ENCODE measurements at places on chromosomes 7 and 10. TPM values are rescaled to one million over a fixed set of nuclear protein-coding genes. Genes with fewer than 3 reads are reported as not detected.

DNA sequence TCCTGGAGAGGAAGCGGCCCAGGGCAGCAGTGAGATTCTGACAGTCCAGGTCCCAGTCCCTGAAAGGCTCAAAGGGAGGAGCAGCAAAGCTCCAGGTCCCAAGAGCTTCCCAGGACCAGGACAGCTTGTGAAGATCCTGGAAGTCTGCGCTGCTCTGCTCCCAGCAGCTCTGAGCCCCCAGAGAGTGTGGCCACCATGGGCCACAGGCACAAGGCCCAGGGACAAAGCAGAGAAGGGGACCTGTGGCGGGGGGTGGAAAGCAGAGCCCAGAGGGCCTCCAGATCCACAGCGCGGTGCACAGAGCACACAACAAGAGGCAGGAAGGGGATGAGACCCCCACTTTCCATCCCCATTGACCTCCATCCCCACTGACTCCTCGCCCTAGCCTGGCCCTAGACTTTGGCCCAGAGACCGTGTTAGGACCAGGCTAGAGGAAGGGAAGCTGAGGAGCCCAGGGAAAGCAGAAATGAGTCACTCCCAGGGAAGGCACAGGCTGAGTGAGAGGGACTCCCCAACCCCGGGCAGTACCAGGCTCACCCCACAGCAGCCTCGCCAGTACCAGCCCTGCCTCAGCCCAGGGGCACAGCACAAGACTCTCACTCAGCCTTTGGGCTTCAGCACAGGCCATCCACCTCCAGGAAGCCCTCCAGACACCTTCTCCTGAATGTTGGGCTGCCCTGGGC, 75.5 kb downstream of the GRID1 start:
- no peak for DNase-seq

DNA sequence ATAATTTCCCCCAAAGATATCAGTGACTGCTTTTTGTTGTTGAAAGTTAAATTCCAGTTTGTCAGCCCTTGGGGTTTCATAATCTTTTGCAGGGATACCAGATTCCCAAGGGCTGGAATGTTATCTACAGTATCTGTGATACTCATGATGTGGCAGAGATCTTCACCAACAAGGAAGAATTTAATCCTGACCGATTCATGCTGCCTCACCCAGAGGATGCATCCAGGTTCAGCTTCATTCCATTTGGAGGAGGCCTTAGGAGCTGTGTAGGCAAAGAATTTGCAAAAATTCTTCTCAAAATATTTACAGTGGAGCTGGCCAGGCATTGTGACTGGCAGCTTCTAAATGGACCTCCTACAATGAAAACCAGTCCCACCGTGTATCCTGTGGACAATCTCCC, 3.2 kb downstream of the CYP26A1 start:
- no peak for DNase-seq

GRCh38 chr7:125363873-125364272, 434.2 kb upstream of the POT1 start:
- DNase-seq, result peak; percentile 6

DNA sequence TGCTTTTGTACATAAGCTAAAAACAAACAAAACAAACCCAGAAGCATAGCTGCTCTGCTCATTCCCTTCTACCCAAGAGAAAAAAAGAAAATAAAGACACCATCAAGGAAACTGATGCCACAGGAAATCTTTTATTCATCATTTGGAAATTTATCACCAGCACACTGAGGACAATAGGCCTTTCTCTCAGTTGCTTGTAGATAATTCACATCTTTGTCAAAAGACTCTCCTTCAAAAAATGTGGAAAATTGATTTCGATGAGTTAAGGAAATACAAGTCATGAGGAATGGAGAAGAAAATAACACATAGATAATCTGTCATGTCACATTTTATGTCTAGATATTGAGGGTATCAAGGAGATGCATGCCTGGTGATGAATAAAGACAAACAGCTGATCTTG, 53.5 kb downstream of the ZNF37A start:
- no peak for DNase-seq

DNA sequence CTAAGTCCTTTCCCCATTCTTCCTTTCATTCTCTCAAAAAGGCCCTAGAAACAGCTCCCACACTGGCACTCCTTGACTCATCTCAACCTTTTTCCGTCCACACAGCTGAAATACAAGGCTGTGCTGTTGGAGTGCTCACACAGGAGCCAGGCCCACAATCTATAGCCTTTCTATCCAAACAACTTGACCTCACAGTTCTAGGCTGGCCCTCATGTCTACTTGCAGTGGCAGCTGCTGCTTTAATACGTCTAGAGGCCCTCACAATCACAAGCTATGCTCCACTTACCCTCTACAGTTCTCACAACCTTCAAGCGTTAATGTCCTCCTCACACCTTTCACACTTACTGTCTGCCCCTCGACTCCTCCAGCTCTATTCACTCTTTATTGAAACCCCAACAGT, 12.0 kb upstream of the LRRC61 start:
- no peak for DNase-seq

DNA sequence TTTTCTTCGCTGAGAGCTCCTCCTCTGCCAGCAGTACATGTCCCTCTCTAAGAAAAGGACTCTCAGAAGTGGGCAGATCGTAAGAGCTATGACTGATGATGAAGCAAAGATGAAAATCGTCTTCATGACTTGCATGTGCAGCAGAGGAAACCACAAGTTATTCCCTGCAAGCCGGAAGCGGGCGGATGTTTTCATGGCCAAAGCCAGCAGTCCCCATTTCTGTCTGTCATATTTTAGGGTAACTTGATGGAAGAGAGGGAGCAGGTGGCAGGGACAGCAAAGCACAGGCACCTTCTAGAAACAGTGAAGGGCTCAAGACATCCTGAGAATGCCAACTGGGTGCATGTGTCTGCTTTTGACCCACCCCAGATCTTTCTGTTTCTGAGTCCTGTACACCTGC, 19.9 kb downstream of the KLF6 start:
- no peak for DNase-seq

GRCh38 chr7:111223802-111224253, 132.9 kb downstream of the LRRN3 start:
- no peak for DNase-seq

DNA sequence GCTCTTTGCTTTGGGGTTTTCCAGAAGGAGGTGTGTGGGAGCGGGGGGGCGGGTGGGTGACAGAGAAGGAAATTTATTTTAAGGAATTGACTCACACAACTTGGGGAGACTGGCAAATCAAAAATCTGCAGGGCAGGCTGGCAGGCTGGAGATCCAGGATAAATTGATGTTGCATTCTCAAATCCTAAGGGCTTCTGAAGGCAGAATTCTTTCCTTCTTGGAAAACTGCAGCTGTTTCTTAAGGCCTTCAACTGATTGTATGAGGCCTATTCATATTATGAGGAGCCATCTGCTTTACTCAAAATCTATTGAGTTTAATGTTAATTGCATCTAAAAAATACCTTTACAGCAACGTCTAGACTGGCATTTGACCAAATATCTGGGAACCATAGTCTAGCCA, 1528.8 kb upstream of the LRRTM3 start:
- DNase-seq, result no peak

DNA sequence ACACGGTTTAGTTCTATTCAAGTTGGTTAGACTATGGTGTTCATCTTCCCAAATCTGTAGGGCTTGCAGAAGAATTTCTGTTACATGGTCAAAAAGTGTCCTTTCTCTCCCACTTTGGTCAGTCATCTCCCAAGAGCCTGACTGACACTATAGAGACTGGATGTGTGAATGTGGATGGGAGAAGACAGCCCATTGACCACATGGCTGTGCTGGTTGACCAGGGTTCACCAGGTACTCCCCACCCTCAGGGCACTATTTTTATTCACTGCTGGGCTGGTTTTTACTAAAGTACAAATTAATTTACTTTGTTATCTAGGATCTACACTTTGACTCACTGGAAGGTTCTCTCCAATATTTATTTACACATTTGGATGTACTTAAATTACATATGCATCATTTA, 2.3 kb downstream of the ZNF804B start:
- DNase-seq, result no peak

DNA sequence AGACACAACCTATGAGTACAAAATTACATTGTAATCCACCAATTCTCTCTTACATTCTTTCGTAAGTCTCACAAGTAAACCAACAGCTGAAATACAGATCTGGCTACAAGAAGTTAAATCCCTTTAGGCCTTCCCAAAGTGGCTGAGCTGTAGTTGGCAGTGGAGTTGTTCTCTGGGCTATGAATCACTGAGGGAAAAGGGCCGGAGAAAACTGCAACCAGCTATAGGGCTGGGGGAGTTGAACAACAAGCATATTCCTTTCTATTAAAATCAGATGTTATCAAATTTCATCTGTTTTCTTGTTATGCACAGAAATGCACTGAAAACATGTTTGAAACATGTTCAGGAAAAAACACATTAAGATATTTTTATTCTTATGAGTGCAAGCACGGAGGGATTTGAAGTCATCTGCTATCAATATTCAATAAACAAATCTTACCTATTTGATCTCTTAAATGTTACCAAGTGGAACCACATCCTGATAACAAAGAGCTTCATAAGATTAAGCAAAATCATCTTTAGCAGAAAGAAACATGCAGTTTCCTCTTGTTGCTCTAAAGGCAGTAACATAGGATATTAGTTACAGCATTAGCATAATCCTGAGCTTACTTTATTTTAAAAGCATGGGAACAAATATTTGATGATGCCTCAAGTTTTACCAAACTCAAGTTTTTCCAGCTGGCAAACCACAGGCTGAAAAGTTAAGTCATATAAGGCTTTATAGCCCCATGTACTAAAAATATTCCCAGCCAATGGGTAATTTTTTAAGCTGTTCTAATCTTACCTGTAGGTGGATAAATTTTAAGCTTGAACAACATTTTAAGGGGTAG, 212.7 kb downstream of the TAX1BP1 start:
- no peak for DNase-seq

ZNF394 gene
- total RNA-seq, result 44.5 TPM

TFR2 gene
- total RNA-seq, result 1.7 TPM
